Lower lobe of right lung (tissue), 2 donors: ENCODE measurements at places on chromosomes 4 and X. TPM values are rescaled to one million over a fixed set of nuclear protein-coding genes. Genes with fewer than 3 reads are reported as not detected.

GRCh38 chr4:24764345-24764744 lies 31.0 kb upstream of the SOD3 start:
- no peak overlapping the region for H3K27ac ChIP-seq
- H3K27me3 ChIP-seq: no peaks in the 10 kb centered on the region
- H3K4me1 ChIP-seq: no peaks in the 10 kb centered on the region
- DNase-seq: no peak
- H3K4me3 ChIP-seq: no peak overlapping the region

DNA sequence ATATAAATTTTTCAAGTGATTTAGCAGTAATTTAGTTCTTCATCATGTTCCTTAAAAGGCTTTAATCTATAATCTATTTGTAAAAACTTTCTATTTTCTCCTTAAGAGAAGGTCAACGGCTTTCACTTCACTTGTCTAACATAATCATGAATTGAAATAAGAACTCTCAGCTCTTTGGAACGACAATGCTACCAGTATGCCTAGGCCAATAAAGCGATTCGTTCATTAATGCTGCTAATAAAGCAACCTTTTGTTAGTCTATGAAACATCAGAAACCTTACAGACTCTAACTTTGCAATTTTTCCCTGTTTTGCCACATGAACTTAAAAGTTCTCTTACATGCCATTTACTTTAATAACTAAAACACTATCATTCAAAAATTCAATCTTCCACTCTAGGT lies 47.6 kb downstream of the FBXW7 start:
- no peak overlapping the region for H3K4me3 ChIP-seq
- peaks cover 14% of the 10 kb centered on the region for H3K4me1 ChIP-seq
- H3K27ac ChIP-seq: no peak overlapping the region
- H3K36me3 ChIP-seq: no peaks in the 10 kb centered on the region

DNA sequence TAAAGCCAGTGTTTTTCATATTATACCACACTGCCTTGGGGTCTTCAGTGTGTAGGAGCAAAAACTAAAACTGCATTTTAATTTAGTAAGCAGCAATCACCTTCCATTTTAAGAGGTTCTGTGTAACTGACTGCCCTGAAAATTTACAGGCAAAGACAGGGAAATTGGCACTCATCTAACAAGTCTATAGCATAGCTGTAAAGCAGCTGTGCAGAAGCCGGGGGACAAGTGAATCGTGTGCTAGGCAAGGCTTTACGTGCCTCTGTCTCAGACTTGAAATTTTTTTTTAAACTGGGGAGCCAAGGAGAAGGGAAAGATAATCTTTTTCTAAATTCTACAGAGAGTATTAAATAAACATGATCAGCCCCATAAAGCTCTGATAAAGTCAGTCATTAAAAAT lies 39.7 kb downstream of the TSPAN5 start:
- no peak for DNase-seq
- H3K36me3 ChIP-seq: no peaks in the 10 kb centered on the region
- no peak overlapping the region for H3K4me3 ChIP-seq
- no peaks in the 10 kb centered on the region for H3K4me1 ChIP-seq

DNA sequence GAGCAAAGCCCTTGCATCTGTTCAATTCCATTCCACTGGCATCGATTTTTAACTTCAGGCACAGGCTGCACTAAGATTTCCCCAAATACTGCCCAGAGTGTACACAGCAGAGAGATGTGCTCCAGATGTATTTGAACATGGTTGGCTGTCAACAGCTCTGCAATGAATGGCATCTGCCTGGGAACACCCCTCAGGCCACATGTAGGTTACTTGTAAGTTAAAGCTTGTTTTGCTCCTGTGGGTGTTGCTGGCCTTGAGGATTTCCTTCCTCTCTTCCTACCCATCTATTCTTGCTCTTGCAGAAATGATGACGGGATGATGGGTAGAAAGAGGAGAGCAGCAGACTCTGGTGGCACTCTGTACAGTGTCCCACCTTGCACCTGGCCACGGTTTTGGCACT lies 69.3 kb upstream of the HELT start:
- H3K4me3 ChIP-seq: no peak overlapping the region
- no peak overlapping the region for H3K27ac ChIP-seq
- H3K36me3 ChIP-seq: no peaks in the 10 kb centered on the region

Gene FABP2
- not detected for total RNA-seq
